RKO (cell line): ENCODE measurements at places on chromosomes 16 and 17.

DNA sequence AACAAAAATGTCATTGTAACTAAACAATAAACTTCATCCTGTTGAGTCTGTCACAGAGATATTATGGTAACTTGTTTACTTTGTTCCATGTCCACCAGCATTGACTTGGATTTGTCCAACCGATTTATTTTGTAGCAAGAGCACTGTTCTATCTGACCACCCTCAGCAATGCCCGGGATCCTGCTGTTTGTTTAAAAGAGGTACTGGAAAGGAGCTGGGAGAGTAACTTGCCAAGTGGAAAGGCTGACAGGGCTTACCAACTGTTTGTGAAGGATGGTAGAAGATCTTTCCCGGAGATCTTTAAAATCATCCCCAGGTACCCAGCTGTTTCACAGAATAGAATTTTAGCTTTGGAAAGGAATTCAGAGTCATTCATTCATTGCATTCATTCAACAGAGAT, 59.1 kb upstream of the BCAR1 start:
- no peak for DNase-seq

DNA sequence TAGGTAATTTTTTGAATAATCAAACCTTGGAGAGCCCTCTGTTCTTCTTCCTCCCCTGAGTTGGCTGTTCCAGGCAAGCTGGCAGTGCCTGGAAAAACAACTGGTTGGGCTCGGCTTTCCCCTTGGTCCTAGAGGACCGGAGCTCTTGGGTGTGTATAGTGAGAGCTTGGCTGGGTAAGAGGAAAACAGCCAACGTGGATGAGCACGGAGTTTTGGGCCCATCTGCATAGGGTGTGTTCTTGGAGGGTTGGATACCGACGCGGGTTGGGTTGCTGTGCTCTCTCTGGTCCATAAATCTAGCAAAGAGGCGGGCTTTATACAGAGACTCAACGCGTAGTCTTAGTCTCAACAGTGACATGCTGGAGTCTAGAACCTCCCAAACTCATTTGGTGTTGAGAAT, 23.2 kb downstream of the ITGB3 start:
- DNase-seq: no peak

DNA sequence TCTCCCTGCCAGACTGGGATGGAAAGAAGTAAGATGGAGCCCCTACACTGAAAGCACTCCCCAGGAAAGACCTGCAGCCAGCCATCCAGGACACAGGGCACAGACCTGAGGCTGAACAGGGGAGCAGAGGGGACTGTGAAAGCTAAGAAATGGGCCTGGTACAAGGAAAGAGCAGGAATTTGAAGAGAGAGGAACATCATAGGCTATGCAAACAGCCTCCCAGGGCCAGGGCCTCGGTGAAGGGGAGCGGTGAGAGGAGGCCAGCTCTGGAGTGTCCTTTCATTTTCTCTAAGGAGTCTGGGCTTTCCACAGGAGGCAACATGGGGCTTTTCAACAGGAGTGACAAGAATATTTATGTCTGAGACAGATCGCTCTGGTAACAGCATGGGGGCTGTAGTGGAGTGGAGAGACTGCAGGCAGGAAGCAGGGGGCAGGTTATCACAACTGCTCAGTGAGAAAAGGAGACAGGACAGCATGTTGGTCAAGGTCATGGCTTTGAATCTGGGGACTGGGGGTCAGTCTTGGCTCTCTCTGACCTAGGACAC, 50.1 kb downstream of the TOM1L2 start:
- no peak for DNase-seq

GRCh38 chr16:9446471-9447194, 355.2 kb downstream of the HAPSTR1 start:
- peak; percentile 8 for DNase-seq

DNA sequence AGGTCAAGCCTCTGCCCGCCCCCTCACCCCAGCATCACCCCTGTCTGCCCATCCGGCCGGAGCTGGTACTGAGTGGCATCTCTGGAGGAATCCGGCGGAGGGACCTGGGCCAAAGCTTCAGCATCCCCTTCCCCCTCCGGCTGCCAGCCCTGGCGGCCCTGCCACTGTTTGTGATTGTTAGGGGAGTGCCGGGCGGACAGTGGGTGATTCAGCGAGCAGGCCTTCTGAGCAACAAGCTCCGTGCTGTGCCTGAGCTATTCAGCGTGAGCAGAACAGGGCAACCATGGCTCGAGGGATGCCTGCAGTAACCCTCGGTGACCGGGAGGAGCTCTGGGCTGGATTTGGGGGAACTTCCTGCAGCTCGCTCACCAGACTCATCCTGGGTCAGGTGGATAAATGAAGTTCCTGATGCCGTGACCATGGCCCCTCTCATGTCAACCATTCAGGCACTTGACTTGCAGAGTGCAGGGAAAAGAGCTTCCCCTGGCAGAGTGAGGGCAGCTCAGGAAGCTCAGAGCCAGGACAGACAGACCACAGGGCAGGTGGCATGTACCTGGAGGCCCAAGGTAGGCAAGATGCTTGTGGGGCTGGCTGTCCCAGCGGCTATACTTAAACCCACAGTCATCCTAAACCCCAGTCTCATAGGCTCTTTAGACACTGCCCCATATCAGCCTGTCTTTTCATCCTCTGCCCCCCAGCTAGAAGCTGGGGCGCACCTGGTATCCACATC, 24.3 kb upstream of the MLKL start:
- DNase-seq: peak; percentile 79

DNA sequence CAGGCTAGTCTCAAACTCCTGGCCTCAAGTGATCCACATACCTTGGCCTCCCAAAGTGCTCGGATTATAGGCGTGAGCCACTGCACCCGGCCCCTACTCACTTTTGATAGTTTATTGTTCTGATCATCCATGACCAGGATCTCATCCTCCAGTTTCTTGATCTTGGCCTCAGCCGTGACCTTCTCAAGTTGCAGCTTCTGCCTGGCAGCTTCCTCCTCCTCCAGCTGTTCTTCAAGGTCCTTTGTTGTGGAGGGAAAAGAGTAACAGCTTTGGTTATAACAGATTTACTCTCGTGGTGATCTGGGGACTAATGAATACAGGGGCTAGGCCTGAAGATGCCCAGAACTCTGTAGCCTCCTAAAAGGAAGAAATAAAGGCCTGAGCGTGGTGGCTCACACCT, 89.9 kb downstream of the NDE1 start:
- DNase-seq: no peak

GRCh38 chr17:1153795-1154546, 25.8 kb downstream of the ABR start:
- peak; percentile 37 for DNase-seq

DNA sequence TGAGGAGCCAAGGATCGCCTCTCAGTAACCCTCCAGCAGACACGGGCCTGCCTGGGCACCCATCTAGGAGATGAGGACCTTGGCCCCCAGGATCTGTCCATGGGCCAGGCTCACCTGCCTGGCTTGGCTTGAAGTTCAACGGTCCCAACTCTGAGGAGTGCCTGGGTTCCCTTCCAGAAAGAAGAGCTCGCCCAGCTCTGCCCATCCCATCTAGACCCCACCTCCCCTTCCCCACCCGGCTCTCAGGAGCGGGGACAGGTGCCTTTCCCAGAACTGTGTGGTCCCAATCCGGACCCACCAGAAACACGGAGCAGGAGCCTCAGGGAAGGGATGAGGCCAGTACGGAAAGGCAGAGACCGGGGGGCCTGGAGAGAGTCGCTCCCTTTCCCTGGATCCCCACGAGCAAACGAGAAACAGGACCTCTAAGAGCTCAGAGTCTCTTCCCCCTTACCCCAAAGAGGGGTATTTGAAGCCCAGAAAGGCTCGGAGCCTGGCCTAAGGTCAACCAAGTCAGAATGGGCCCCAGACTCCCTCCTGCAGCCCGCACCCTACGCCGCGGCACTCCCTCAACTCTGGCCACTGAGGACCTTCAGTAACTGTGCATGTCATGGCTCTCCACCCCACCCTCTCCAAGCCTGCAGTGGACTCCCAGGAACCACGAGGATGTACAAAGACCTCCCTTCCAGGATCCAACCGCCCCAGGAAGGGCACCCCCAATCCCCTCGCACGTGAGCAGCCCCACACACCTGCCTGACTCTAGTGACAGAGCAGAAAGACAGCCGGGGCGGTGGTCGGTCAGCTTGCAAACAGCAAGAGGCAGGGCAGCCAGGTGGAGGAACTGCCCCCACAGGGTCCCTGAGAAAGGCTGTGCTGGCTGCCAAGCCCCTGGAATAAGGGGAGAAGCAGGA, 5.4 kb downstream of the CLUH start:
- no peak for DNase-seq

GRCh38 chr17:5122586-5123342, 6.9 kb downstream of the USP6 start:
- no peak for DNase-seq

GRCh38 chr17:72519598-72519936, 398.7 kb downstream of the SOX9 start:
- DNase-seq: no peak

DNA sequence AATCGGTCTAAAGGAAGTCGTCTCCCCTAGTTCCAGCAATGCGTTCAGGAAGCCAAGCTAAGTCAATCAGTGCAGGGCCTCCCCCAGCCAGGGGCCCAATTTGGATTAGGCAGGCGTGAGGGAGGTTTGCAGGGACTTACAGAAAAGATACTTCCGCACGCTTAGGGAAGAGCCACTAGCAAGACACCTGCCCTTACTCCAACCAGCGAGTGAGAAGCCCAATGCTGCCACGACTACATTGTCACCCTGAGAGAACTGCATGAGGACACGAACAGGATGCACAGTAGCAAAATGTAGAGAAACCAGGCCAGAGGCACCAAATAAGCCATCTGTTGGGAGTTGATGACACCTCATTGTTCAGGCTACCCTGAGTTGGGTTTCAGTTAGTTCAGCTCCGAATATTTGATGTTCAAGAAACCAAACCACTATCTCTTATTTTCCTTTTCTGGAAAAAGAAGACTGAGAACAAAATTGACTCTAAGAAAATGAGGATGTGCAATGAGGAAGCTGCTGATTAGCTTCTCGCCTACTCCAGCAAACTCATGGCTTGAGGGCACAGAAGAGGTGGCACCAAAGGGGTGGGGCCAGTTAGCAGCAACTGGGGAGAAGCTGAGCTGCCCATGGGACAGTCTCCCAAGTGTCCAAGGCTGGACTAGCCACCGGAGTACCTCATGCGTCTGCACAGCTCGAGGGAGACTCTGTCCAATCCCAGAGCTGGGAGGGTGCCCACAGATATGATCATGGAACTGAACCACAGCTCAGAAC, 29.3 kb downstream of the TK2 start:
- no peak for DNase-seq

DNA sequence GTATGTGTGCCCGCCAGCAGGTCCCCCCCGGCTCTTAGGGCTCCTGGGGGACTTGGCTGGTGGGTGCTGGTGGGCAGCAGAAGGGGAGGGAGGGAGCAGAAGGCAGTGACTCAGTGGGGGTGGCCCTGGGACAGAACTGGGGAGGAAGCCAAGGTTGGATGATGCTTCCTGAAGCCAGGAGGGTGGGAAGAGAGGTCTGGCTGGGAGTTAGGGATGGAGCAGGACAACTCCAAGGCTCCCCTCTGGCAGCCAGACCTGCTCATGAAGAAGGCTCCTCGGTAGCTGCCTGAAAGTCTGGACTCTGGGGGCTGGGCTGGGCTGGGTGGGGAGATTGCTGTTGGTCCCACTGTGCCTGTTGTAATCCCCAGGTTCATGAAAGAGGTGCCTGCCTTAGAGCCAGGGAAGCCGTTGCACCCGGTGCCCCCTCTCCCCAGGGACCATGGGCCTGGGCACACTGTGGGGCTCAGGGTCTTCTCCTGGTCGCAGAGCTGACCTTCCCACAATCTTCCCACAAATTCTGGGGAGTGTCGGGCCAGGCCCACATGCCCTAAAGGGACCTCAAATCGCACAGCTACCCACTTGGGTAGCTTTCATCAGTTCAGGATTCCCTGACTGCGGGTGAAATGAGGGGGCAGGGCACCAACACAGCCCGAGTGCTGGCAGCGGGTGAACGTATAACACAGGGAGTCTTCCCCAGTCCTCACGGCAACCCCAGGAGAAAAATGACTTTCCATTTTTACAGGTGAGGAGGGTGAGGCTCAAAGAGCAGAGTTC, 1.1 kb upstream of the PLEKHG4 start:
- peak; percentile 30 for DNase-seq

- no peak for DNase-seq
Measured at GRCh38 chr17:60248618-60249289, 99.0 kb downstream of the CA4 start.

DNA sequence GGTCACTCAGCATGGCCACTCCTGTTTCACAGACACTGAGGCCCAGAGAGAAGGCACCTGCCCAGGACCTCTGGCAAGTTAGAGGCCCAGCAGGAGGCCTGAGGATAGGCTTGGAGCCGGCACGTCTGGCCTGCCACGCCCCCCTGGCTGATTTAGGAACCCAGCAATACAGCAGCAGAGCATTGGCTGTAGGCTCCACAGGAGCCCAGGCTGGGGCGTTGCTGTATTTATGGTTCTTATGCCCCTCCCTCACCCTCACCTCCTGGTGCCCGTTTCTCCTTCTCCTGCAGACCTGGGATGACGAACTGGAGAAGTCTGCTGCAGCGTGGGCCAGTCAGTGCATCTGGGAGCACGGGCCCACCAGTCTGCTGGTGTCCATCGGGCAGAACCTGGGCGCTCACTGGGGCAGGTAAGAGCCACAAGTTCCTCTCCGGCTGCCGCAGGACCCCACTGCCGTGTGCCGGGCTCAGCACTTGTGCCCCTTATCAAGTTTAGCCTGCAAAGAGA, 25.8 kb downstream of the CRISPLD2 start:
- DNase-seq: no peak

- DNase-seq: no peak
Measured at GRCh38 chr16:53094013-53094630, 39.3 kb downstream of the CHD9 start.

GRCh38 chr17:46002973-46003316, 3.9 kb downstream of the STH start:
- no peak for DNase-seq

GRCh38 chr17:4448197-4448980, 14.6 kb downstream of the SPNS3 start:
- DNase-seq: no peak

DNA sequence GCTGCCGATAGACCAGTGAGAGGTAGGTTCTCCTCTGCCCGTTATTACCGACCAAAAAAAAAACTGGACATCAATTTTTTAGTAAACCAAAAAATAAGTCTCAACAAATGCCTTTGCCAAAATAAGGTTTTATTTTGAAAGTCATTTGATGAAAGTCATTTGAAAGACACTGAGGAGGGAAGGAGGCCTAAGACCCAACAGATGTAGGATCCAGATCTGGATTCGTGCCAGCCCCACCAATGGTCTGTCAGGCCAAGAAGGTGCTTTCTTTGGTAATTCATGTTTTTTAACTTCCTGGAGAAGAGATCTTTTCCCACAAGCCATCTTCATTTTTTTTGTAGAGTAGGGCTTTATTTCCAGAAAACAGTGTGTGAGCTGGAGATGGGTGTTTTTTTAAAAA, 18.1 kb downstream of the NTAN1 start:
- DNase-seq: no peak
